ENCODE measurements at places on chromosomes 3 and 15.

GRCh38 chr15:43376017-43376705 lies 5.3 kb downstream of the TUBGCP4 start:
- peak; percentile 7 for DNase-seq

DNA sequence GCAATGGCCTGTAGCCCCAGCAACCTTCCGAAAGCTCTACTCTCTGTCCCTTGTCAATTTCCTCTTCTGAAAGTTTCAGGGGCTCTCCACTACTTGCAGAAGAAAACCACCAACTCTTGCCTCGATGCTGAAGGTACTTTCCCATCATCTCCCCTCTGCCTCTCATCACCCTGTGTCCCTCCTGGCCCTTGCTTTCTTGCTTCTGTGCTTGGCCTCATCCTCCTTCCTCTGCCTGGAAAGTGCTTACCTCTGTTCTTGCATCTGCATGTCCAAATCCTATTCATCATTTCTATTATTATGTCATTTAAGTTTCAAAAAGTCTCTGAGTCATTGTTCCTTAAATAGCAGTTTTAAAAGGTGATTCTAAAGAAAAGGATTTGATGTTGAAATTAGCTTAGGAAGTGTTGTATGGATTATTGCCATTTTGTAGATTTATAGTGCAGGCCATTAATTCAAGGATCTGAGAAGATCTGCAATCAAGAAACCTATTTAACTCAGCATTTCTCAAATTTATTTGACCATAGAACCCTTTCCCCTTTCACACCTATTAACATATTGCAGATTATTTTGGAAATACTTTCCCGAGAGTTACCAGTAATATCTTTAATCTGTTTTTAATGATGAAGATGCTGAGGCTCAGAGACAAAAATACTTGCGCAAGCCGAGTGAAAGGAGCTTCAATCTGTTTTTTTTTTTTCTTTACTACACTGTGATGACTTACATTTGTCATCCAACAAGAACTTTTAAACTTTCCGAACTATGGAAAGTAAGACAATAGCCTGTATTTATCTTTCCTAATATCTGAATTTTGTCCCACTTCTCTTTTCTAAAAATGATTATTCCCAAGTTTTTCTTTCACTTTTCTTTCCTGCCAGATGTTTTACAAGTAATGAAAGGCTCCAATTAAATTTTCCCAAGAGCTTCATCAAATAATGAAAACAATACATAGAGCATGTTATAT lies 22.3 kb upstream of the CFAP161 start:
- DNase-seq: no peak

DNA sequence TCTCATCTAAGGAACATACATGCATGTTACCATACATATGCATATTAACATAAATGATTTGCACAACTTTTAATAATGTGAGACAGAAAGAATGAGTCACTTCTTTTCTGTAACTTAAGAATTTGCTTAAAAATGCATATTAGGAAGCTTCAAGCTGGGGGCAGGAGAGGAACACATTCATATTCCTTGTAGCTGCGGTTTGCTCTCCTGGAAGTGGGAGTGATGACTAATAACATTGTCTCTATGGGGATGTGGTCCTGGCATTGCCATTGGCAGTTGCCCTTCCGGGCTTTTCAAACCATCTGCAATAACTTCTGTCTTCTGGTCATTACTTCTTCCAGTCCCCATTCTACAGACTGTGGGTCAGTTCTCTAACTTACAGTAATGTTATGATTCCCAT lies 15.6 kb downstream of the CHST2 start:
- DNase-seq: peak; percentile 90

GRCh38 chr3:140770977-140771667 lies 93.3 kb downstream of the TRIM42 start:
- DNase-seq: peak; percentile 11

DNA sequence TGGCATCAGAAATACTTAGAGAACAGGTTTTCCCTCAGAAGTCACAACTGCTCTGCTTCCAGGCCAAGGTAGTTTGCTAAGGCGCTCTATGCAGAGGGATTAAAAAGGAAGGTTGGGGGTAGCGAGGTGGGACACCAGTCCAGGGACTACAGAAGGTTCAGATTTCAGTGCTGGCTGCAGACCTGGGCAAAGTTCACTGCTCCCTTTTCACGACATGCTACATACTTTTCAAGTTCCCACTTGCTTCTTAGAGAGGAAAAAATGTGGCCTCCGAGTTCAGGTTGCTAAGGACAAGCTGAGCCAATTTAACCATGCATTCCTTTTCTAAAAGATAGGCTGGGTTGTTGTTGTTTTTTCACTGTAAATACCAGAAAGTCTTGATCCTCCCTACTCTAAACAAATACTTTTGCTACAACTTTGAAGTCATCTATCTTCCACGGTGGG lies 158.6 kb upstream of the NR2F2 start:
- no peak for DNase-seq

DNA sequence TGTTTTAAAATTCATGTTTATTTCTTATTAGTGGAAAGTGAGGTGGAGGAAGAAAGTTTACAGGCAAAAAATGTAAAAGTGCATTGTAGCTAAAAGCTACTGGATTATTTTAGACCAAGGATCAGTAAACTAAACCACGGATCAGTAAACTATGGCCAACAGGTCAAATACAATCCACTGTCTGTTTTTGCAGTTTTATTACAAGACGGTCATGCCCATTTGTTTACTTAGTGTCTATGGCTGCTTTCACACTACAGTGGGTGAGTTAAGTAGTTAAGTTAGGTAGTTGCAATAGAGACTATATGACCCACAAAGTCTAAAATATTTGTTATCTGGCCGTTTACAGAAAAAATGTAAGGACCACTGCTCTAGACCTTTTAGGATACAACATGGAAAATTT lies 82.0 kb downstream of the NR2E3 start:
- DNase-seq: no peak

DNA sequence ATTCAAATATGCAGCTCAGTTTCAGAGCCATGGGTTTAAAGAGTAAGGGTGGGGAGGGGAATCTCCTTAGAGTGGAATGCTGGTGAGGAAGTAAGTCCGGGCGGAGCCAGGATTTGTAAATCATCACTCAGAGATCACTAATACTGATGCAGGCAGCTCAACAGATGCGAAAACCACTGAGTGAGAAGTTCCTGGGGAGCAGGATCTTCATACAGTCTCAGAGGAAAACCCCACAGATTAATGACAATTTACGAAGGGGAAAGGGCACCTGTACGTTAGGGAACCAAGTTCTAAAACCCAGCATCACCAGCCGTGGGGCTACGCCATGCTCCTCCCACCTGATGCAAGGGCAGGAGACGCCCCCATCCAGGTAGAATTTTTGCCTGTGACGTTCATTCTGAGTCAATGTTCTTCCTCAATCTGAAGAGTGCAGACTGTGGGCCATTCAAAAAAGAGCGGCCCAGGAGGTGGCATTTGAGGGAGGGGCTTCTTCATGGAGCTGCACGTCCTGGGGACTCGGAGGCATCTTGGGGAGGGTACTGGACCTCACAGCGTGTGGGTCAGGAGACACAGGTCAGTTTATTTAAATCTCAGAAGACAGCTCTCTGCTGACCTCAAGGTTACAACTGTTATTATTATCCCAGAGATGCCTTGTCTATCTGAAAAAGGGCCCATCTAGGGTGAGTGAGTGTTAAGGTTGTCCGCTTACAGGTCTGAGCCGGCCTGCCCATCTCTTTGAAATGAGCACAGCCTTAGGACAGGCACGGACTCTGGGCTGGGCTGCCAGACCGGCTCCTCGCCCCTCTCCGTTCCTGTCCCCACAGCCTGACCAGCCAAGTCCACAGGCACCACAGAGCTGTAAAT lies 228.0 kb downstream of the XXYLT1 start:
- no peak for DNase-seq

GRCh38 chr15:83475551-83475950 lies 28.4 kb downstream of the SH3GL3 start:
- no peak for DNase-seq

GRCh38 chr3:134362670-134363380 lies 11.4 kb downstream of the AMOTL2 start:
- no peak for DNase-seq

DNA sequence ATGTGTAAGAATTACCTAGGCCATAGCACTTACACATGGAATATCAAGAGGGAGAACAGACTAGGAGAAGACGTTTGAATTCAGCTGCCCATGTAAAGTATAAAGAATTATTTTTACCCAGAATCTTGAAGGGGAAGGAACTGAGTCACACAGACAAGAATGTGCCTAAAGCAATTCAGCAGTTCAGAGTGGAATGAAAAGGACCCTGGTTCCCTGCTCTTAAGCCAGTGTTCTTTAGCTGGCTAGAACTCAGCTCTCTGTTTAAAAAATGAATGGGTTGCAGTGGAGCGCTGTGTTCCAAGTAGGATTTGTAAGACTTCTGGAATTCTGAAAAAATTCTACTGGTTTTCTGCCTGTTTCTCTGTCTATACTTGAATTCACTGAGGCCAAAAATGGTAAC lies 440.2 kb downstream of the LPP start:
- no peak for DNase-seq

DNA sequence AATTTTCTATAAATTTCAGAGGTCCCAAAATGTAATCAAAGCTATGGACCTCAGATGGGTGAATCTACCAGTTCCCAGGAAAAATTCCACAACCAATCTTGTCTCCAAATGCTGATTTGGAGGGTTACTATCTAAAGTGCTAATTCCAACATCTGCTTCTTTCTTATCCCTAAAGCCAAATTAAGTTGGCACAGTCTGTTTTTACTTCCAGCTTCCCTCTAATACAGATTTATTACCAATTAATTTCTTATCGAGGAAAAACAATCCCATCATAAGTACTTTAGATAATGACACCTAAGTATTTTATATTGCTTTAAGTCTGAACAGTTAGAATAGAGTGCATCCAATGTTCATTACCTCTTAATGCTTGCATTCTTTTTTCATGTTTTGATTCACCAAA lies 12.9 kb upstream of the TAFA4 start:
- DNase-seq: no peak

DNA sequence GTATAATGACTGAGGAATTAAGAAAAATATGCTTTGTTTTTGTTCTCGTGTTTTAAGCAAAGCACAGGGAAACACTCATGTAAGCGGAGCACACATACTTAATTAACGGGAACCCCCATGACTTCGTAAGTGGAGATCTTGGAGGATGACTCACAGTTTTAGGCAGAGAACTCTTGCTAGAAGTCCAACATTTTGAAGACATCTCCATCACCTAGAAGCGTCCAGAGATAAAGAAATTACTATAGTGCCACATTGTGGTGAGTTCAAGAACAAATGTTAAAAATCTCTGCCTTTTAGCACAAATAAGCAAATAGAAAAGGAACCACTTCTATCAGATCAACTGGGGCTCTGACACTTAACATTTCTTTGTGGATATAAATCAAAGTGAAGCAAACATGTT lies 194.1 kb upstream of the ARHGEF26 start:
- peak; percentile 53 for DNase-seq

GRCh38 chr15:25054943-25055342 lies 100.2 kb downstream of the SNRPN start:
- DNase-seq: no peak

DNA sequence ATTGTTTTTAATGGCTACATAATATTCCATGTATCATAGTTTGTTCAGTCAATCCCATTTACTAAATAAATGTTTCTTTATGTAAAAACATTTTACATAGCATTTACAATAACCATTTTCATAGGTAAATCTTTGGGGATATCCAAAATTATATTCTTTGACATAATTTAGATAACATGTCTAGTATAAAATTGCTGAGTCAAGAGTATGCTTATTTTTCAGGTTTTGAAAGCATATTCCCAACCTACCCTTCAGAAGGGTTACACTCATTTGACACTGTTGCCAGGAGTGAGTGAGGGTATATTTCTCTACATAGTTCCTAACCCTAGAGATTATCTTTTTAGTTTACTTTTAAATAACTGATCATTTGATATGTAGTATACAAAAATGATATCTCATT lies 84.6 kb upstream of the ADAMTSL3 start:
- DNase-seq: no peak

GRCh38 chr3:49715611-49716121 lies 3.8 kb downstream of the AMIGO3 start:
- no peak for DNase-seq

GRCh38 chr15:40731034-40731433 lies 24.0 kb downstream of the RMDN3 start:
- no peak for DNase-seq

DNA sequence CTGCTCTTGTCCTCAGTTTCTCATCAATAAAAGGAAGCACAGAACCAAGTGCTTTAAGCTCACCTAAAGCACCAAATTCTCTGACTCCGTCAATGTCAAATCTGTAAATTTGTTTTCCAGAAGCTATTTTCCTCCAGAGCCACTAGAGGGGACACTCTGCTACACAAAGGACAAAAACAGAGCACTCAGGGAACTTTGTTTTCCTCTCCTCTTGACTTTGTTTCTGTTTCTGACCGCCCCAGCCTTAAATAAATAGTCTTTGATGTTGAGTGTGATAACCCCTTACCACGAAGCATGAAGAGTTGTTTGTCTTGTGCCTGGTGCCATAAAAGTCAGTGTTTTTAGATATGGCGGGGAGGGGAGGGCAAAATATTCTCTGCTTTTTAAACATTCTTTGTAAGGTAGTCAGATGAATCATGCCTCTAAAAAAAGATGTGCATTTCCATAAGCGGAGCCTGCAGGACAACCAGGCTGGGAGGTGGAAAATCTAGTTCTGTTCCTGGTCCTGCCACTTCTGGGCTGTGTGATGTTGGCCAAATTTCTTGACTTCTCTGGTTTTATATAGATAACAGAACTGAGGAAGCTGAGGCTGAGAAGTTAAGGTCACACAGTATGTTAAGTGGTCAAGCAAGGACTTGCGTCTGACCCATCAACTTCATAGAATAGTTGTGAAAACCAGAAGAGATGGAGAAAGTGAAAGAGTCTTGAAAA lies 7.3 kb upstream of the ZBTB38 start:
- DNase-seq: peak; percentile 51

Data from Kasumi-1 (cell line).